ENCODE measurements at places on chromosomes 12 and 14. TPM values are rescaled to one million over a fixed set of nuclear protein-coding genes. Genes with fewer than 3 reads are reported as not detected.

The TMTC1 gene
- 9.3 TPM for total RNA-seq

The NELL2 gene
- total RNA-seq, result not detected

The TMEM52B gene
- not detected for total RNA-seq

The TMBIM6 gene
- total RNA-seq, result 346 TPM

The AHNAK2 gene
- 65.5 TPM for total RNA-seq

The PRR4 gene
- 0.20 TPM for total RNA-seq

The CMAS gene
- total RNA-seq, result 36.0 TPM

The ERP27 gene
- 0.73 TPM for total RNA-seq

The FIGNL2 gene
- 0.33 TPM for total RNA-seq

The GDF3 gene
- 0.74 TPM for total RNA-seq

The TDRD9 gene
- total RNA-seq, result 1.00 TPM

The SOAT2 gene
- not detected for total RNA-seq

The C3AR1 gene
- total RNA-seq, result 0.30 TPM

The TCL1B gene
- not detected for total RNA-seq

The BTBD6 gene
- 88.0 TPM for total RNA-seq

The BEST3 gene
- total RNA-seq, result not detected

The AICDA gene
- total RNA-seq, result not detected

The JDP2 gene
- total RNA-seq, result 13.5 TPM

The FSCB gene
- not detected for total RNA-seq
